ENCODE measurements at places on chromosomes 4 and X.
A peak's percentile ranks its signal among the peaks of the same experiment; 100 is the strongest.

DNA sequence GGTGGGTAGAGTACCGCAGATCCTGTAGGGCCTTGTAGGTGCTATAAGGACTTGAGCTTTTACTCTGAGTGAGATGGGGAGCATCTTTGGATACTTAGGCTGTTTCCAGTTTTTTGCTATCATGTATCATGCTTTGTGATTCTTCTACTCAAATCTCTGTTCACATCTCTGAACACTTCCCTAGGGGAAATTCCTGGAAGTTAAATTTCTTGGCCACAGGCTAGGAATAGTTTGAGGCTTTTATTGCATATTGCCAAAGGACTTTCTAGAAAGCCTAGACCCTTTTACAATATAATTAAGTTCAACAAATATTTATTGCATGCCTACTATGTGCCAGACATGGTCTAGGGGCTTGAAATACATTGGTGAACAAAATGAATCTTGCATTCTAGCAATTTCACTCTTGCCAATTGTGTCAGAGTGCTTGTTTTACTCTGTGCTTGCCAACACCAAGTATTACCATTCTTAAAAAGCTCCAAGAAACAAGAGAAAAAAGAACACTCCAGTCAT, 4.1 kb upstream of the PGRMC1 start:
- no peak for DNase-seq

- no peak for DNase-seq
These were observed 246.4 kb downstream of the SH2D1A start for GRCh38 chrX:124592744-124593143.

DNA sequence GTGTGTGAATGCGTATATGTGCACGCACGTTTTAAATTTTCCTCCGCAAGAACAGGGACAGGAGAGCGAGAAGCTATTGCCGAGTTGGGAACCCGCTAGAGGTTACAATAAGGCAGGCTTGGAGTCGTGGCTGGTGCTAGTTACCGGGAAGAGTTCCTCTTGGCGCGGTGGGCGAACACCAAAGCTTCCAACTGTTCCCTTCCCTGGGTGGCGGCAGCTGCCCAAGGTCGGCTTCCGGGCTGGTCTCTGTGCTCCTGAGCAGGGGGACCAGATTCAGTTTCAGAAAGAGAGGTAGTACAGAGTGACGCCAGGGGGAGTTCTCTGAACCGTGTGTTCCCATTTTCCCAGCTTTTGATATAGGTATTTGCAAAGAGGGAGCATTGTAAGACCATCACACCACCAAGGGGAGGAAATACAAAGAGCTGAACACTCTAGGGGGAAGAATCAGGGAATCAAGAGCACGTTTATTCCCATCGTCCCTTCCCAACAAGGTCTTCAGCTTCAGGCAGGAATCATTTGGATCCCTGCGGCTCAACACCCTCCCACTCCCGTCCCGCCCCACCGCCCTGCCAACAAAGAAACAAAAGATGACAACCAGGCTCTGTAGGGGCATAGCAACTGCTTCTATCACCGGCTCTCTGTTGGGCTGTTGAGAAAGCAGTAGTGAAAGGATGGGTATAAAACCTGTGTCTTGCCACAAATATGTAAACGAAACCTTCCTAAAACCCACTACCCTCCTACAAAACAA, 113.6 kb upstream of the TEX13C start:
- peak; percentile 44 for DNase-seq

- DNase-seq, result no peak
These were observed 23.2 kb upstream of the ANXA3 start for GRCh38 chr4:78528327-78528726.

DNA sequence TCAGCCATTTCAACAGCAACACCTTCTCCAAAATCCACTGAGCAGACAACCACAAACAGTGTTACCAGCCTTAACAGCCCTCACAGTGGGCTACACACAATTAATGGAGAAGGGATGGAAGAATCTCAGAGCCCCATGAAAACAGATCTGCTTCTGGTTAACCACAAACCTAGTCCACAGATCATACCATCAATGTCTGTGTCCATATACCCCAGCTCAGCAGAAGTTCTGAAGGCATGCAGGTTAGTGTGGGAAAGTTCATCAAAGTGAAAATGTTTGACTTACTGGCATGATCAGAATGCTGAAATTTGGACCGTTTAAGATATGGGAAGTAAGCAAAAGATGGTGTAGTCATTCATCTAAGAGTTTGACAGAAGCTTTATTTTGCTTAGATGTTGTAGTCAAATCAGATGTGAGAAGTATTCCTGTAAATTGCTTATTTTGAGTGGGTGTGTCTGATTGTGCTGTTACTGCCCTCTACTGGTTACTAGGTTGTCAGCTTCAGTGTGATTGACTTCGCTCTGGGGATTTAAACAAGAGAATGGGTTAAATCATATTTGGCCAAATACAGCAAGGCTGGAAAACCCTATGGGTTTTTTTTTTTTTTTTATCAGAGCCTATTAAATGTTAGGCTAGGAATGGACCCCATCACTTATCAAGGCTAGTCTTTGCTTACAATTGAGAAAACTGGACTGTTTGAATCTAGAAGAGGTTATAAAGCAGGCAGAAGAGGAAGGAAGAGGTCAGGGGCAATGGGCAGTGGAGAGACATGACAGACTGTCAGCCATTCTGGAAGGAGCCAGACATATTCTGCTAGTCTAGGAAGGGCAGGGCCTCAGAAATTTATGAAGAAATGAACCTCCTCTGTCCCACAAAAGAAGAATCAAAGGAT, 130.3 kb downstream of the DIPK2B start:
- DNase-seq, result peak; percentile 17

GRCh38 chr4:4865705-4866123, 6.2 kb downstream of the MSX1 start:
- DNase-seq, result no peak

- DNase-seq, result no peak
These were observed 997.1 kb downstream of the RAB28 start for GRCh38 chr4:12487000-12487399.

GRCh38 chr4:35793766-35794165, 450.5 kb downstream of the ARAP2 start:
- no peak for DNase-seq

- DNase-seq, result no peak
These were observed 194.4 kb downstream of the BCOR start for GRCh38 chrX:39903343-39903742.

- no peak for DNase-seq
These were observed 184.2 kb upstream of the CTSO start for GRCh38 chr4:156137679-156138473.

- peak; percentile 53 for DNase-seq
These were observed 385 bp downstream of the DCLK2 start for GRCh38 chr4:150078579-150079080.

GRCh38 chrX:140163371-140164159, 198.2 kb upstream of the CXorf66 start:
- no peak for DNase-seq

DNA sequence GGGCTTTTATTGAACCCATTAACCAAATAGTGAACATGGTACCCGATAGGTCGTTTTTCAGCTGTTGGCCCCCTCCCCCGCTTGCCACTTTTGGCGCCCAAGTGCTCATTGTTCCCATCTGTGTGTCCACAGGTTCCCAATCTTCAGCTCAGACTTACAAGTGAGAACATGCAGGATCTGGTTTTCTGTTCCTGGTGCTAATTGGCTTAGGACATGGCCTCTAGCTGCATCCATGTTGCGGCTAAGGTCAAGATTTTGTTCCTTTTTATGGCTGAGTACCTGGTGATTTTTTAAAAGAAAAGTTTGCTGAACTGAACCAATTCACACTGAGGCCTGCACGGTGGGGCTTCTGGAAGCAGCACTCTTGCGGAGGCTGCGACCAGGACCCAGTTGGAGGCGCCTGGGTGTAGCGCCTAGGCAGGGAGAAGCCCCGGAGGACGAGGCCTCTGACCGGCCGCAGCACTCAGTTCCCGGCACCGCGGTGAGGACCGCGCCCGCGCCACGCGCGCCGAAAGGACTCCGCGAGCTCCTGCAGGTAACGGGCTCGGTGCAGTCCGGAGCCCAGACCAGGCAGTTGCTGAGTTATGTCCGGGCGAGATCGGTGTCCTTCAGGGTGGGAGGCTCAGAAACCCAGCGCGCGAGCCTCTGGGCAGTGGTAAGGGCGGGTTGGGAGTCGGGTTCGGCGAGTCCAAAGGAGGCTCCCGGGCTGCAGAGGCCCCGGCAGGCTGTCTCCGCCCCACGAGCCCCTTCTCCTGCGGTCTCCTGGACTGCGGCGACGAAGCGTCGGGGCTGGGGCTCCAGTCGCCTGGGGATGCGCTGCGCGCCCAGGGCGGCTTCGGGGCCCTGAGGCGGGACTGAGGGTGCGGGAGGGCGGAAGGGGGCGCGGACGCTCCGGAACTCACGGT, 15.8 kb upstream of the SLC25A4 start:
- DNase-seq, result peak; percentile 43

DNA sequence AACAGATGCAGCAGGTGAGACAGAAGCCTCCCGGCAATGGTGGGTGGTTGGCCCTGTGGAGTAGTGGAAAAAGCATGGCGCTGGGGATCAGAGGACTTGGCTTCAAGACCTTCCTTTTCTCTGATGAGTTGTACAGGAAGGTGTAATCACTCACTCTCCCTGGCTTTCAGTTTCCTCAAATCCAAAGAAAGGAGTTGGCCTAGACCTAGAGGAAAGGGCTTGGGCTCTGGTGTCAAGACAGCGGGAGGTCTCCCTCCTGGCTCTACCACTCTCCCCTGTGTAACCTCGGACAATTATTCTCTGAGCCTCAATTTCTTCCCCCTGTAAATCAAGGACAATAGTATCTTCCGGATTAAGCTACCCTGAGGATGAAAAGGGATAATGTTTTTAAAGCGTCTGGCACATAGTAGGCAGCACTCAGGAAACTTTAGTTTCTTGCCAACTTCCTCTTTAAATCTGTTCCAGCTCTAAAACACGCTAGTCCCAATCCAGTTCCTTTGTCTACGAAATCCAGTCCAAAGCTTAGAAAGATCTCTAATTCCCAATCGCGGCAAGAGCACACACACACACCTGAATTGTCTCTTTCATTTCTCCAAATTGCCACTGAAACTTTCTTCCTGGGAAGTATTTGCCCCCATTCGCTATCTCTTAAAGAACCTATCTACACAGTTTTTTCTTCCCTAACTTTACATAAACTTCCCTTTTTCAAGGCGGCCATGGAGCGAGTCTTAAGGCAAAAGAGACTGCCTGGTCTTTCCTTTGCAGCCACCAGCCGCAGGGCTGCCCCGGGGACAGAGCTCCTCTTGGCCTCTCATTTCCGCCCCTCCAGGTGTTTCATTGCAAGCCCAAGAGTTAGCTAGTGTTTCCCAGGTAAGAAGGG, 29.9 kb upstream of the GPC4 start:
- no peak for DNase-seq

DNA sequence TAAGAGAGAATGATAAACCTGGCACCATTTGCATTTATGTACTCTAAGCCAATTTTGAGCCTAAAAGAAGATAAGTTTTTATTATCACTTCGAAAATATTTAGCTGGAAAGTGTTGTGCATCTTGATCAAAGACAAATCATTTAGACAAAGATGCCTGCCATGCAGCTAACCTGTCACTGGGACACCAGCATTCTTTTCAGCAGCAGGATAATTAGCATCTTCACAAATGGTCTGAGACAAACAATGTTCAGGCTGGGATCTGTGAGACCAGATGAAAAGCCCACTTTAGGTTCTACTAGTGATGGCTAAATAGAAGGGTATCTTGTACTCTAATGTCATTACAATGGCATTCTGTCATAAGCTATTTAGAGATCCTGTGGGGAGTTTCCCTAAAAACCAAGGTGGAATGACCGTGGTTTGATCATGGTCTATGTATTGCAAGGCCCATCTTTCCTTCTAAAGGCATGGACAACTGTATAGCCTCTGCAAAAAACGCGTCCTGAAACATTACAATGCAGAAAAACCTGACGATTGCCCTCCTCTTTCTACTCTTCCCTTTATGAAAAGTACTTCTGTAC, 7.2 kb downstream of the PRDM8 start:
- DNase-seq, result no peak

- DNase-seq, result peak; percentile 69
These were observed 105.7 kb downstream of the PSAPL1 start for GRCh38 chr4:7328913-7329638.

- DNase-seq, result no peak
These were observed 286.9 kb downstream of the KCTD8 start for GRCh38 chr4:44161756-44162155.

GRCh38 chrX:7117587-7117986, 29.9 kb upstream of the STS start:
- DNase-seq, result no peak

DNA sequence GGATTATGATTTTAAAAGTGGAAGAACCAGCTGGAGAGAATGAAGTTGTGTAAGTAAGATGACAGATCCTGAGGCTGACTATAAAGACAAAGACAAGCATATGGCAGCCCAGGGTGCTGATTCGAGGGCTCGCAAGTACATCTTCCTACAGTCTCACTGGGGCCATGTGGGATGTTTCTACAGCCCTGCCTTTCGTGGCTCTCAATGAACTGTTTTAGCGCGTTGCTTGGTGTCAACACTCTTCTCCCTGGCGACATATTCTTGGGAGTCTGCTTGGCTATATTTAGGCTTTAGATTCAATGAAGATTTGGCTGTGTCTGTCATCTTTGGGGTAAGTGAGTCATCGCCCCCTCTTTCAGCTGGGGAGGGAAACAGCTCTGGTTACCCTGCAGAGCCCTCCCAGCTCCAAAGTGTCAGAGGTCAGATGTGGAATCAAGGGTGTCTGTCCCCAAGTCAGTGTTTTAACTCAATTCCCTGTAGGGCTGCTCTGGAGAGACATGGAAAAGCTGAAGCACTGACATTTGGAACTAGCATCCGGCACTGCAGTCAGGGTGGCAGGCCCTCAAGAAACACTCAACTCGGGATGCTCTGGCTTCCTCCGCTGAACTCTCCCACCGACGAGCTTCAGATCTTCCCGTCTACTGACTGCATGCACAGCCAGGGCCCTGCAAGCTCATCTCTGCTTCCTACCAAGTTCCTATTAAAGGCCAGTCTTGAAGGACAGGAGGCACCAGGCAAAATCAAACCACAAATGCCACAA, 65.7 kb downstream of the GATB start:
- DNase-seq, result no peak

- no peak for DNase-seq
These were observed 59.8 kb upstream of the RELL1 start for GRCh38 chr4:37745946-37746345.

- DNase-seq, result no peak
These were observed 35.9 kb downstream of the GUCY1B1 start for GRCh38 chr4:155794589-155795236.

- no peak for DNase-seq
These were observed 244 bp downstream of the EIF2S3 start for GRCh38 chrX:24055043-24055356.

GRCh38 chrX:48736878-48737212, 24.7 kb upstream of the GLOD5 start:
- no peak for DNase-seq

- DNase-seq, result no peak
These were observed 26.7 kb downstream of the ANKRD50 start for GRCh38 chr4:124685851-124686250.

Data from cerebellum (tissue), 4 donors.